ENCODE measurements at places on chromosomes 6 and 20.

GRCh38 chr6:29647927-29648642, 8.8 kb upstream of the MOG start:
- peak; percentile 8 for DNase-seq

DNA sequence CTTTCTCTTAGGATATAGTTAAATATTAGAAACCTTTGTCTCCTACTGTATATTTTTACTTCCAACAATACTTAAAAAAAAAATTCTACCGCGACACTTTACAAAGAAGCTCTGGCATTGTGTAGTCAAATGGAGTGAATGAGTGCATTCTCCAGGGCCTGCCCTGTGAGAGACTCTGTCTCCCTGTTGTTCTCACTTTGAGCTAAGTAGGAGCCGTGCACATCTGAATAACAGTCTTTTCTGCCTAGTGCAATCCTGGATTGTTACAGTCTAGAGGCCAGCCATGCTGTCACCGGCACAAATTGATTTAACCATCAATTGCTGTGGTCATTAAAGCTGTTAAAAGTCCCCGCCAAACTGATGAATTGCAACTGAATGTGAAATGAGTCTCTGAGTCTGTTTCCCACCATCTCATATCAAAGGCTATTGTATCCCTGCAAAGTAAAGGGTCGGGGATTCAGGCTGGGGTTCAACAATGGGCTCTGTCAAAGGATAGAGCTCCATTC, 156.0 kb downstream of the RFPL4B start:
- no peak for DNase-seq

DNA sequence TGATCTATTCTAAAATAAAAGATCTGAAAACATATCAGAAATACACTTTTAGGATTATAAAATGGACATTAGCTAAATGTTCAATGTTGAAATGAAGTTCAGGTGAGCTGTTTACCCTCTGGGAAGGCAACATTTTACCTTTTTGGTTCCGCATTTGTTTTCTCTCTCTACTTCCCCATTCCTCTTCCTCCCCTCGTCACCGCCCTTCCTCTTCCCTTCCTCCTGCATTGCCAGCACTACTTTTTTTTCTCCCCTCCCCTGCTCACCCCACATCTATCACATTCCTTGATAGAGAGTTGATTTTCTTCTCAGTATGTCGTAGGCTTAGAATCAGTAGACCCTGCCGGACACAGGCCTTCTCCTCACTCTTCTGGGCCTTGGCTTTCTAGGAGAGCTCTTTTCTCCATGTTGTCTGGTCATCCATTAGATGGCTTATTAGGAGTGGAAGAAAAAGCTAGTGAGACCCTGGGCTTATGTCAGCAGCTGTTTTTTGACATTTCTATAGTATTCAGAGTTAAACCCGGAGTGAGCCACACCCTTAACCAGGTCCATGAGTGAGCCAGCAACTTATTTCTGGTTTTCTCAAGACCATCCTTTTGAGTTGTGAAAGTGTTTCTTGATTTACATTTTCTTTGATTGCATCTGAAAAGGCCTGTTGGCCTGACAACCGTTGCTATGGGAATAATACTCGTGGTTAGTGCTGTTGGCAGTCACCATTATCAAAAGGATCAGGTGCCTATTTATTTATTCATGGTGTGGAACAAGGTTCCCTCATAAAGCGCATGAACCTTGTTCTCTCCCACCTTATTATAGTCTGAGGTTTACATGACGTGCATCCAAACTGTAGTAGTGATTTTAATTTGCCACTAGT, 90.9 kb downstream of the DTD1 start:
- DNase-seq, result no peak

DNA sequence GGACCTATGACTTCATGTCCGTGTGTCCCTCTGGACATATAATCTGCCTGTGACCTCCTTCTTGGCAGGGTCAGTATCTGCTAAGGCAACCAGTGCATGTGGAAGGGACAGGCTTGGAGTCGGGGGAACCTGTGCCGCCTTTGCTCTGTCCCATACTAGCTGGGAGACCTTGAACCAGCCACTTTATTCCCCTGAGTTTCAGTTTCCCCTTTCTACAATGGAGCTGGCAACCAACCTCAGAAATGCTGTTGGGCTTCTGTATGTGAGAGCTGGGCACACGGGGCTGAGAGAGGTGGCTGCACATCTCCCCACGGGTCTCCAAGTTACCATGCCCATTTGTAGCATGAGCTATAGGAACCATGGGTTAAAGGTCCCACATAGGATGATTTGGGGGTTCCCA, 53.8 kb downstream of the CD40 start:
- no peak for DNase-seq

DNA sequence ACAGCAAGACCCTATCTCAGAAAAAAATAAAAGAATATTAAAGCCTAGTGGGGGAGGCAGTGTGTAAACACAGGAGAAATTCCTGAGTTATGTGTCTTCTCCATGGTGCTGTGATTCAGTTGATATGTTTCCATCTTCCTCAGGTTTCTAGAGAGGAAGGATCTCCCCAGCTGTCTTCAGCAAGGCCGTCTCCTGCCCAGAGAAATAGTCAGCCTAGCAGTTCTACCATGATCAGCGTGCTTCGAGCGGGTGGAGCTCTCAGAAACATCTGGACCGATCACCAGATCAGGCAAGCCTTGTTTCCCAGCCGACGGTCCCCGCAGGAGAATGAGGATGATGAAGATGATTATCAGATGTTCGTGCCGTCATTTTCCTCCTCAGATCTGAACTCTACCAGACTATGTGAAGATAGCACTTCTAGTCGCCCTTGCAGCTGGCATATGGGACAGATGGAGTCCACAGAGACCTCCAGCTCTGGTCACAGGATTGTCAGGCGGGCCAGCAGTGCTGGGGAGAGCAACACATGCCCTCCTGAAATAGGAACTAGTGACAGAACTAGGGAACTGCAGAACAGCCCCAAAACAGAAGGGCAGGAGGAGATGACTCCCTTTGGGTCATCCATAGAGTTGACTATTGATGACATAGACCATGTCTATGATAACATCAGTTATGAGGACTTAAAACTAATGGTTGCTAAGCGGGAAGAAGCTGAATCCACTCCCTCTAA, 34.9 kb upstream of the MTHFD1L start:
- DNase-seq, result no peak

GRCh38 chr6:111358454-111358853, 124.6 kb downstream of the REV3L start:
- no peak for DNase-seq

- DNase-seq, result no peak
Observed at GRCh38 chr6:134593887-134594286, 276.0 kb upstream of the SGK1 start.

GRCh38 chr6:107390056-107390455, 69.3 kb downstream of the PDSS2 start:
- DNase-seq, result no peak

- DNase-seq, result no peak
Observed at GRCh38 chr20:32510120-32510600, 75.0 kb downstream of the NOL4L start.

GRCh38 chr6:8947900-8948299, 512.6 kb upstream of the SLC35B3 start:
- no peak for DNase-seq

DNA sequence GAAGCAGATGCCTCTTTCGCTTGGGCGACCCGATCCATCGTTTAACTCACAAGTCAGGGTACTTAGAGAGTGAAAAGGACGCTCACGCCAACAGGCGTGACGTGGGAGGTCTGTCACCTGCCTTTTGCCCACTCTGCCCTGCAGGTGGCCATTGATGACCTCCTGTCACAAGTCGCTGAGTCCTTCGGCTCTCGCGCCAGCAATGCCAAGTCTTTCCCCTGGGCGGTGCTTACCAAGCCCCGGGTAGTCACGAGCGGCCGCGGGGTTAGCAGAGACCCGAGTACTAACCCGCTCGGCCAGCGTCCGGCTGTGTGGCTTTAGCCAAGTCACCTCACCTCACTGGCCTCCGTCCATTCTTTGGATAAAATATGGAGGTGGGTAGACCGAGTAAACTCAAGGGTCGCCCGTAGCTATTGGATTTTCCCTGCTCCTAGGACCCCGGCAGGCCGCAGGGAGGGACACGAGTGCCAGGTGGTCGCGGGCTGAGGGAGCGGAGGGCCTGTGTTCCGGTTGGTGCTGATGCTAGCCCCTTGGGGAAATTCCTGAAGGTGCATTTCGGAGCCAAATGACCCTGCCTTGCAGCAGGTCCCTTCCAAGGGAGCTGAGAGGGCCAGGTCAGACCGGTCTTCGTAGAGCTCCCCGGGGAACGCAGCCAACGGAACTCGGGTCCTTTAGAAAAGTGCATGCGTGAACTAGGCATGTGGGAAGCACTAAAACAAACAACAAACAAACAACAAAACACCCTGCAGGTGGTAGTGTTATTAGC, 668 bp downstream of the PKIB start:
- DNase-seq, result peak; percentile 31

GRCh38 chr6:140046016-140046632, 671.7 kb upstream of the CITED2 start:
- DNase-seq, result no peak

- no peak for DNase-seq
Observed at GRCh38 chr6:12173661-12174060, 116.5 kb upstream of the EDN1 start.

DNA sequence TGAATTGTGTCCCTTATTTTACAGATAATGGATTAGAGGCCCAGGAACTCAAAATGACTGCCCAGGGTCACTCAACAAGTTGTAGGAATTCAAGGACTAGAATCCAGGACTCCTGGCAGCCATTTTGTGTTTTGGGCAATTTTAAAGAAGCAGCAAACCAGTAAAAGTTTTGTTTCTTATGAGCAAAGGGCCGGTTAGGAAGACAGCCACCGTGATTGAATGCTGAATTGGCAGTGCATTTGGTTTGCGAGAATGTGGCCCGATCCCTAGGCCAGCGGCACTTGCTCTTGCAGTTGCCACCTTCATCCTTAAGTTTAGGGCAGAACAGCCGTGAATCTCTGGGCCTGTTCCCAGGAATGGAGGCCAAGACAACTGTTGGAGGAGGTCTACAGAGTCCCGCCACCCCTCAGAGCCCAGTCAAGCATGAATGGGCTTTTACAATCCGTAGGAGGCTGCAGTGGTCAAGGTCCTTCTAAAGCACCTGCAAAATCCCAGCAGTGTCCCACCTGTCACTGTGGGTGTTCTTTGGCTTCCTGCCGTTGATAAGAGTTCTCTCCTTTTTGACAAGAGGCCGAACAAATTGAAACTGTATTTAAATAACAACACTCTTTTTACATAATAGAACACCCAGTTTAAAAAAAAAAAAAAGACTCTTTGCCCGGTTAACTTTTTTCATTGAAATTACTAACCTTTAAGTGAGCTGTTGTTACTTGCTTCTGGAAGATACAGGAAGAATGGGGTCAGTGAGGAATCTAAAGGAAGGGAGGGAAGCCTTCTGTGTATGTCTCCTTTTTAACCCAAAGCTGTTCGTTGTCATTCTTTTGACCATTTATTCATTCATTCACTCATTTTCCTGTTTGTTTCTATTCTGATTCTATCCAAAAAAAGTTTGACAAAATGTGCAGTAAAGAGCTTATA, 68.7 kb downstream of the PHACTR2 start:
- DNase-seq, result no peak

GRCh38 chr20:59120491-59120890, 43.1 kb upstream of the ZNF831 start:
- no peak for DNase-seq

- no peak for DNase-seq
Observed at GRCh38 chr6:19734061-19734460, 103.1 kb upstream of the ID4 start.

- DNase-seq, result no peak
Observed at GRCh38 chr6:41408982-41409381, 73.6 kb downstream of the NCR2 start.

- DNase-seq, result no peak
Observed at GRCh38 chr6:89616531-89616930, 22.0 kb downstream of the LYRM2 start.

- no peak for DNase-seq
Observed at GRCh38 chr6:45727228-45727627, 288.4 kb downstream of the CLIC5 start.

GRCh38 chr6:90978046-90978445, 391.2 kb upstream of the MAP3K7 start:
- DNase-seq, result no peak

DNA sequence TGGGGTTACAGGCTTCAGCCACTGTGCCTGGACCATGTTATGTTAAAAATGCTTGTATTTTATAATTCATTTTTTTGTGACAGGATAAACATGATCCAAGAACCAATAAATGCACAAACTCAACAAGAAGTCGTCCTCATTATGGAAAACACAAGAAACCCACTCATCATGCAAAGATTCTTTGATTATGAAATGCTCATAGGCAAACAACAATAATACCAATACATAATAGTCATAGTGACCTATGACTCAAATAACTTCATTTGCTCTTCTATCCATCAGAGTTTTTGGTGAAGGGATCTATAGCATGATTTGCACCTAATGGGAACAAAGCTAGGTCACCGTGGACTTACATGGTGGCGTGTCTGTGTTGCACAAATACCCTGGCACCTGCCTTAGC, 217.1 kb upstream of the THEMIS start:
- no peak for DNase-seq

DNA sequence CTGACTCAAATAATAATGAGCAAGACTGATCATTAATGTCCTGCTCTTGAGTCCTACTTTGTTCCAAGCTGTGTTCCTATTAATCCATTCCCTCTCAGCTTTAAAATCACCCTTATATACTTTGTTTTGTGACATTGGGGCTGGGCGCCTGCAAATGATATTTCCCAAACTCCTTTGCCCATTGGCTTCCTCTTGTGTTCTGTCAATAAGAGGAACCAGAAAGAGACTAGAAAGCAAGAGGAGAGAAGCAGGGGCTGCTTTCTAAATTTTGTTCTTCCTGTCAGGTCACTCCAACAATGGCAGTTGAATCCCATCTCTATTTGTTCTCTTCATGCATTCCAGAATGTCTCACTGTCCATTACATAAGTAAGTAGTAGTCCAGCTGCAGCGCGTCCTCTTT, 21.6 kb upstream of the TRIM27 start:
- DNase-seq, result no peak

DNA sequence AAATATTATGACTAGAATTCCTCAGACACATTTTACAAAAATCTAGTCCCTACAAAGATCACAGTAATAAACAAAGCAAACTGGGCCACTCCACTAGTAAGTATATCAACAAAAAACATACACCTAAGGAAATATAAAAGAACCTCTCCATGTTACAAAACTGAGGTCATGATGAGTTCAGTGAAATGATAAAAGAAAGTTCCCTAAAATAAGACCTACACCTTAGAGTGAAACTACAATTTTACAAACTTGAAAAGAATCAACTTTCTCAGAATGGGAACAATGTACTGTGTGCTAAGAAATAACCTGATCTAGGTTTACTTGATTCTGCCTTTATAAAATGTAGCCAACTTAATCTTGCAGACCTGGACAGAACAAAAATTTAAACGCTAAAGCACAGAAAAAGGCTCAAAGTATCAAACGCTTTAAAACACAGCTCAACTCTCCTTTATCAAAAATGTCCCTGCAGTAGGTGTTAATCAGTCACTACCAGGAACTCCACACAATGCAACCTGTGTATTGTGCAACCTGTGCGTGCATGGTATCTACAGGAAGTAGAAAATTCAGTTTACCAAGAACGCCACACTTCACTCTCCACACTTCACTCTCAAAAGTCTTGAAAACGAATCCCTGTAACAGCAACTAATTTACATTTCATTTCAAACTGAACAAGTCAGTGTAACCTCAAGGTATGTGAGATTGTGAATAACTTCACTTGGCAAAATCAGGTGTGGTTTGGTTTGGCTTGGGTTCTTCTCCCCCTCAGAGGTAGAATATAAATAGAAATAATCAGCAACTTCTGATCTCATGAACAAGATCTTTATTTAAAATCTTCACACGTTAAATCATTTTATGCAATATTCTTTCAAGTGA, 1.8 kb downstream of the RALGAPA2 start:
- DNase-seq, result no peak

Measured in NCI-H1694 treated with DMSO at 0.1 percent for 48 hours (cell line).